ENCODE measurements at places on chromosomes 4 and X. TPM values are rescaled to one million over a fixed set of nuclear protein-coding genes. Genes with fewer than 3 reads are reported as not detected.

DNA sequence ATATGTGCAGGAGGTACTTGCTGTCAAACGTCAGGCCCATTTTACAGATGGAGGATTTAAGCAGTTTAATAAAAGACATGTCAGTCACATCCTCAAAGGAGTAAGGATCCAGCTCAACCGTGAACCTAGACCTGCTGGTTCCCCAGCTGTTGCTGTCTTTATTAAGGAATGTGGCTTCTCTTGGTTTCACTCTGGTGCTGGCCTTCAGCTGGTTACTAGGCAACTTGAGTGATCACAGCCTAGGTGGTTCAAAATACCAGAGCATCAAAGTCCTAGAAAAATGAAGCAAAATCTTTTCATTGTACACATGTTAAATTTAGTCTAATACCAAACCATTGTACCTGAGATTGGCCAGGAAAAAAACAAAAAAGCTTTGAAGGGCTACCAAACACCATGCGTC lies 32.7 kb upstream of the GLRA2 start:
- H3K4me1 ChIP-seq = peaks cover 8% of the 10 kb centered on the region
- no peaks in the 10 kb centered on the region for H3K27me3 ChIP-seq
- DNase-seq = no peak
- peak overlapping the region; percentile 85 for H3K4me3 ChIP-seq
- H3K27ac ChIP-seq = peak overlapping the region; percentile 90

GRCh38 chr4:139908636-139909437 lies 243.2 kb downstream of the MGST2 start:
- peaks cover 5% of the 10 kb centered on the region for H3K4me1 ChIP-seq
- H3K4me3 ChIP-seq = no peak overlapping the region
- H3K36me3 ChIP-seq = peaks cover 7% of the 10 kb centered on the region
- no peak overlapping the region for H3K27ac ChIP-seq
- H3K27me3 ChIP-seq = no peaks in the 10 kb centered on the region
- no peak for DNase-seq

GRCh38 chrX:139094671-139095592 lies 383.4 kb upstream of the FGF13 start:
- no peak overlapping the region for H3K27ac ChIP-seq
- no peak for DNase-seq
- H3K4me3 ChIP-seq = no peak overlapping the region
- no peaks in the 10 kb centered on the region for H3K27me3 ChIP-seq
- H3K36me3 ChIP-seq = no peaks in the 10 kb centered on the region

DNA sequence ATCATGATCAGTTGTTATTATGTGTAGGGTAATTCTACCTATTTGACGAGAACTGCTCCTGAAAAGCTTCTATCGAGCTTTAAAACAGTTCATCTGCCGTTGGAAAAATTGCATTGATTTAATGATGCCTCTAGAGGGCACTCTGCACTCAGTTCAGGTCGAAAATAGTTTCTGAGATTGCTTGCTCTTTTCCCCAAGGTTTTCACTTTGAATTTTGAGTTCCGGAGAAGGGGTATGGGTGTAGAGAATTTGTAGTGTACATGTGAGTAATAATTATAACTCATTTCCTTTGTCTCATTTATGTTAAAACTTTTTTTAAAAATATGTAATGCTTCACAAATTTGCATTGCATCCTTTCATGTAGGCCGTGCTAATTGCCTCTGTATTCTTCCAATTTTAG lies 28.4 kb upstream of the TNIP3 start:
- peaks cover 40% of the 10 kb centered on the region for H3K4me1 ChIP-seq
- H3K27me3 ChIP-seq = no peaks in the 10 kb centered on the region
- no peaks in the 10 kb centered on the region for H3K36me3 ChIP-seq
- DNase-seq = no peak
- peak overlapping the region; percentile 55 for H3K4me3 ChIP-seq

PDZD4 gene
- total RNA-seq = 0.80 TPM

DNA sequence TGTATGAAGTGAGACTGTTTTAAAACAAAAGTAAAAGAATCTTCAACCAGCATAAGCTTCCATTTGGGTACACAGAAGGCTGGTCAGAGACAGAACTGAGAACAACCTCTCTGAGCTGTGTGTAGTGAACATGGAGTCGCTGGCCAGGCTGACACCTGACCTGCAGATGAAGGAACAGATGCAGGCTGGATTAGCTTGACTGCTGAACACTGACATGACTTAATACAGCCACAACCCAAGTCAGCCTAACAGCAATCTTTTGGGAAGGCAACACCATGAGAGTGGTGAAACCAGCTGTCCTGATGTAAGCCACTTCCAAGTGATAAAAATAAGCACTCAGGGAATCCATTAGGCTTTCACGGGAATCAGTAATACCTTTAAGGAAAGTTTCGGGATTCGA lies 10.1 kb downstream of the SCARB2 start:
- no peak for DNase-seq
- no peak overlapping the region for H3K4me3 ChIP-seq
- H3K4me1 ChIP-seq = peaks cover 19% of the 10 kb centered on the region
- no peak overlapping the region for H3K27ac ChIP-seq
- H3K36me3 ChIP-seq = no peaks in the 10 kb centered on the region
- H3K27me3 ChIP-seq = no peaks in the 10 kb centered on the region

DNA sequence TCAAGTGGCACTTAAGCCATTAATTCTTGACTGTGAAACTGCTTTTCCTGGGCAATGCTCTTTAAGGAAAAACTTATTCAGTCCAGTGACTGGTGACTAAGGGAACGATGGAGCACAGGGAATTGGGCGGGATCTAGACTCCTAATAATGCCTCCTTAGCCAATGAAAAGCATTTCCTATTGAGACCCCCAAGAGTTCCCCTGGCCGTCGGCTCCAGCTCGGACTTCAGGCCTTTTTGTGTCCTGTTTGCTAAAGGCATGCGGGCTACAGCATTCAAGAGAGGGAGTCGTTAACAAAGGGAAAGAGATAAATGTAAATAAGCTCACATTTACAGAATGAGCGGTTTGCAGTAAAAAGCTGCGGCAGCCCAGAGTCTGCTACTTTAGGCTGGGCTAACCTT lies at the start of gene LPAR4:
Gene LPAR4, plus strand, starts transcription at position 232 of the 400 bp plus-strand sequence. CDS start 7,150 bp downstream, outside the sequence.
- no peak within 1 kb of the TSS for H3K27ac ChIP-seq
- no peaks in the 10 kb centered on the region for H3K4me1 ChIP-seq
- no peak for DNase-seq

LONRF3 gene
- total RNA-seq = 1.6 TPM

ACOX3 gene
- total RNA-seq = 16.6 TPM

VCX3B gene
- total RNA-seq = not detected

DNA sequence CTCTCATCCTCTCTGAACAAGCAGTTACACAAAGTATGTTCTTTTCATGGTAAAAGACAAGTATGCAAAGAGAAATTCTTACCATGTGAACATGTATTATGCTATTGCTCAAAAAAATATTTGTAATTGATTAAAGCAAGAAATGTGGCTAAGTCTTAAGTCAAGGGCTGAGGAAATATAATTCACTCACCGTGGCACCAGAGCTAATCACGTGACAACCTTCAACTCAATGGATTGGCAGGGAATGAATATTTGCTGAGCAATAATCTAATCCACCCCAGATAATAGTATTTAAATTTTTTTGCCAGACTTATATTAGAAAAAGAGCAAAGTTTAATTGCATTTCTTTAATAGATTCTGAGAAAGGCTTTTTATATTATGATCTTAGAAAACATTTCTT lies 310.2 kb downstream of the HS3ST1 start:
- no peak for DNase-seq
- H3K27me3 ChIP-seq = no peaks in the 10 kb centered on the region
- H3K4me3 ChIP-seq = no peak overlapping the region
- H3K36me3 ChIP-seq = no peaks in the 10 kb centered on the region
- no peak overlapping the region for H3K27ac ChIP-seq
- H3K4me1 ChIP-seq = no peaks in the 10 kb centered on the region

DNA sequence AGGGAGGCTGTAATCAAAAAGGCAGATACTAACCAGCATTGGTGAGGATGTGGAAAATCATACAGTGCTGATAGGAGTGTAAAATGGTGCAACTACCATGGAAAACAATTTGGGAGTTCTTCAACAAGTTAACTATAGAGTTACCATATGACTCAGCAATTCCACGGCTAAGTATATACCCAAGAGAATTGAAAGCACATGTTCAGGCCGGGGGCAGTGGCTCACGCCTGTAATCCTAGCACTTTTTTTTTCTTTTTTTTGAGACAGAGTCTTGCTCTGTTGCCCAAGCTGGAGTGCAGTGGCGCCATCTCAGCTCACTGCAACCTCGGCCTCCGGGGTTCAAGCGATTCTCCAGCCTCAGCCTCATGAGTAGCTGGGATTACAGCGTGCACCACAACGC lies 15.0 kb upstream of the CD99L2 start:
- no peak overlapping the region for H3K4me3 ChIP-seq
- no peak for DNase-seq
- no peaks in the 10 kb centered on the region for H3K36me3 ChIP-seq

MORC4 gene
- 8.6 TPM for total RNA-seq

CSAG3 gene
- not detected for total RNA-seq

DNA sequence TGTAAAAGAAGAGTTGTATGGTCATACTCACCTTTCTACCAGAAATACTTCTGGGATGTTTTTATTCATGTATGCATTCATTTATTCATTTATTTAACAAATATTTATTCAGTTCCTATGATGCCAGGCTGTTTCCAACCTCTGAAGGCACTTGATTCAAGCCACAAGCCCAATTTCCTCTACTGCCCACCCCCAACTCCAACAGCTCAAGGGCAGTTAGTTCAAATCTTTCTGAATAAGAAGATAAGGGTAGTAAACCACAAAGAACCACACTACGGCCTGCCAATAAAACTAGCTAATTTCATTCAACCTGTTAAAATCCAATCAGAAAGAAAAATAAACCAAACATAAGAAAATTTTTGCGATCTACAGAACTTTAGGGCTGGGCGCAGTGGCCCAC lies 31.2 kb downstream of the LRBA start:
- H3K36me3 ChIP-seq = peaks cover 20% of the 10 kb centered on the region
- no peak for DNase-seq
- peaks cover 13% of the 10 kb centered on the region for H3K4me1 ChIP-seq
- H3K27me3 ChIP-seq = no peaks in the 10 kb centered on the region
- H3K4me3 ChIP-seq = no peak overlapping the region

LDB2 gene
- total RNA-seq = not detected

OTC gene
- not detected for total RNA-seq

DNA sequence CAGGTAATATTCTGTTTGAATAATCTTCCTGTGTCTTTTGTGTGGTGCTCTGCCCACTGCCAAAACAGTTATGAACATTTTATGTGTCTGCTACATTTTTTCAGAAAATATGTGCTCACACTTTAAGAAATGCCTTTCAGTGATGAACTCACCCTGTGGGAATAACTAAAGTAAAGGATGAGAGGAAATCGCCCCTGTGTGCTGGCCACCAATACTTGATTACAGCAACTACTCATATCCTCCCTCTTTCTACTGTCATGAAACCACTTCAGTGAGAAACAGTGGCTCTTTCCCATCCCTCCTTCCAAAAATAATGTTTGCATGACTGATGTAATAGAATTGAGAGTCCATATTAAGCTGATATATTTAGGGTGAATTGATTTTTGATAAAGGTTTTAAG lies 900.9 kb downstream of the RAB28 start:
- no peaks in the 10 kb centered on the region for H3K36me3 ChIP-seq
- no peak overlapping the region for H3K4me3 ChIP-seq
- no peak overlapping the region for H3K27ac ChIP-seq
- no peaks in the 10 kb centered on the region for H3K27me3 ChIP-seq
- DNase-seq = no peak

DNA sequence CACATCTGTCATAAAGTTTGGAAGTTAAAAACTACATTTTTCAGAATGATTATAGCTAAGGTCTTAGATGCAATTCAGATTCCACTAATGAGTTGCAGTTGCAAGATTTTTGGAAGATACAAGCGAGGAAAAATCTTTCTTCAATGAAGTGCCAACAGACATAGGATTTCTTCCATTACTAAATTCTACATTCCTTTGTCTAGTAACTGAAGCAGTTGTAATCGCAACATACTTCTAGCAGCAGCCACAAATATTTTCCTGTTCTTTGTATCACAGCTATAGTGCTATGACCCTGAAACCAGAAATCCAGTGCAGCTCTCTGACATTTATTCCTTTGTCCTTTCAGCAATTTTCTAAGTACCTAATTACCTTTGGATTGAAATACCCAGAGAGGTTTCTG lies 225.2 kb upstream of the SLIT2 start:
- no peak overlapping the region for H3K27ac ChIP-seq
- H3K36me3 ChIP-seq = no peaks in the 10 kb centered on the region
- H3K27me3 ChIP-seq = no peaks in the 10 kb centered on the region
- DNase-seq = no peak
- no peaks in the 10 kb centered on the region for H3K4me1 ChIP-seq
- no peak overlapping the region for H3K4me3 ChIP-seq

- no peak overlapping the region for H3K4me3 ChIP-seq
- no peak for DNase-seq
- H3K27me3 ChIP-seq = no peaks in the 10 kb centered on the region
- H3K4me1 ChIP-seq = no peaks in the 10 kb centered on the region
- H3K27ac ChIP-seq = no peak overlapping the region
Observed at GRCh38 chrX:28756647-28757046, 169.4 kb downstream of the IL1RAPL1 start.

DNA sequence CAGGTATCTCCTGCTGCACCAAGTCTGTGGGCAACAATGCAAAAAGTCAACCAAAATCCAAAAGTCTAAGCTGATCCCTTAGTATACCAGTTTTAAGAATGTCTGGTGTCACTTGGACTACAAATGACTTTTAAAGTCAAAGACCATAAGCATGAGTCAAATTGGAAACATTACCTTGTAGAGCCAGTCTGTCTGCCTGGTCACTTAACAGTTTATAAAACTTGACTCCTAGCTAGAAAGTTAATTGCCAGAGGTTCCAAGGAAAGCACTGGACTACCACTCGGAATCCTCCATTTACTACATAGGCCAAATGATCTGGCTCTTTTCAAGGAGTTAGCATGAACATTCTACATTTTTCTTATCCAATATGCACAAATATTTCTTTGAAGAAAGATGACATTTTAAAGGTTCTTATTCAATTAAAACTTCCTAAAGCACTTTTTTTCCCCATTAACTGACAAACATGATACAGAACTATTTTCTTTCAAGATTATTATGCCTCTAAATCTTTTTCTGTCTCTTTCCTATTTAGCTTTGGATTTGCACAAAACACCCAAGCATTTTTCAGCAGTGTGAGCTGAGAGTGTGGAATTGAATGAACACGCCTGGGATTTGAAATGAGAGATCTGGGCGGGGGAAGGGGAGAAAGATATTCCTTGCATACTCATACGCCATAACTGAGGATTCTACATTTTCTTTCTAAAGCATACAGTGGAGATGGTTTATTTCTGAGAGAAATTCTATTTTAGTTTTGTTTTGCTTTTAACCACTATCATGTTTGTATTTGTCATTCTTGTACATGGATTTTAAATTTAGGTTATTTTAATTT lies 188.4 kb downstream of the SHROOM3 start:
- H3K36me3 ChIP-seq = no peaks in the 10 kb centered on the region
- H3K27me3 ChIP-seq = peaks cover 22% of the 10 kb centered on the region
- no peak for DNase-seq
- peaks cover 4% of the 10 kb centered on the region for H3K4me1 ChIP-seq
- H3K4me3 ChIP-seq = no peak overlapping the region

DNA sequence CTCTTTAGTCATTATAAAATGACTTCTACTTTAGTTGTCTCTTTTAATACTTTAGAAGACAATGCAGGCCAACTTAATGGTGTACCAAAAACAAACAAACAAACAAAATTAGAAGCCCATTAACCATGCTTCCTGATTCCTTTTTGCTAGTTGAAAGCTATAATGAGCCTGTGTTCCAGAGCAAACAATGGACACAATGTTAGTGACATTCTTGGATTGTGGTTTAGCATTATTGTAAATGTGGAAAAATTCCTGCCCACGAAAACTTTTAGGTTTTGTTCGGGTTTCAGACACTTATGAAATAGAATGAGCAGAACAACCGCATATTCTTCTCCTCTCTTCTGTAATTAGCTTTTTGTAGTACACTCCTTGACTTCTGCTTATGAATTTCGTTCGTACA lies 1682.7 kb upstream of the PCDH7 start:
- DNase-seq = no peak
- H3K27me3 ChIP-seq = no peaks in the 10 kb centered on the region
- H3K36me3 ChIP-seq = no peaks in the 10 kb centered on the region
- H3K27ac ChIP-seq = no peak overlapping the region
- no peak overlapping the region for H3K4me3 ChIP-seq

GPR143 gene
- total RNA-seq = not detected

Data from activated naive CD8-positive, alpha-beta T cell treated with anti-CD3 and anti-CD28 coated beads, Interleukin-2, amount 10 ng/mL, durations not matched to agents 7 days and 5 days (primary cell).